WTC11 (cell line): ENCODE measurements at places on chromosomes 5 and 9. TPM values are rescaled to one million over a fixed set of nuclear protein-coding genes. Genes with fewer than 3 reads are reported as not detected.
A peak's percentile ranks its signal among the peaks of the same experiment; 100 is the strongest.

DNA sequence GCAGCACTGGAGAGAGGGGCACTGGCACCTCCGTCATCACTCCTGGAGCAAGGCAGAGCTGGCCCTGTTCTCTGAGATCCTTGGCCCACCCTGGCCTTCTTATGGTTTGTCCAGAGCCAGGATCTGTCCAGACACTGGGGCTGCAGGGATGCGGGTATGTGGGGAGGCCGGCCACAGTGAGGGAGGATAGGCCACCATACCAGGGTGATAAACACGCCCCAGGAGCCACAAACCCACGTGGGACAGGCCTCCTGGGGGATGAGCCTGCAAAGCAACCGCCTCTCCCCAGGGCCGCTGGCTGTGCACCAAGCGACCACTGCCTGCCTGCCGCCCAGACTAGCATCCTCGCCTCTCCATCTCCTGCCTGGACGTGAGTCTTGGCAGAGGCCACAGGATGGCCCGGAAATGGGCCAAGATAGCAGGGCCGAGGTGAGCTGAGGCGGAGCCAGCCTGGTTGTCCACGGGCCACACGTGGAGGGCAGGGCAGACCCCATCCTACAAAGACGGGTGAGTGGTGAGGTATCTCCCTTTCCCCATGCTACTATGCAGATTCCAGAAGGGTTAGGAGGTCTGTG lies 4.5 kb downstream of the OBP2A start:
- peaks cover 3% of the 10 kb centered on the region; the same call in 1 of the 2 replicates for H3K4me1 ChIP-seq
- H3K27me3 ChIP-seq, result no peaks in the 10 kb centered on the region
- no peaks in the 10 kb centered on the region for H3K36me3 ChIP-seq
- no peak overlapping the region for H3K4me3 ChIP-seq
- DNase-seq, result no peak
- no peak overlapping the region for H3K27ac ChIP-seq

DNA sequence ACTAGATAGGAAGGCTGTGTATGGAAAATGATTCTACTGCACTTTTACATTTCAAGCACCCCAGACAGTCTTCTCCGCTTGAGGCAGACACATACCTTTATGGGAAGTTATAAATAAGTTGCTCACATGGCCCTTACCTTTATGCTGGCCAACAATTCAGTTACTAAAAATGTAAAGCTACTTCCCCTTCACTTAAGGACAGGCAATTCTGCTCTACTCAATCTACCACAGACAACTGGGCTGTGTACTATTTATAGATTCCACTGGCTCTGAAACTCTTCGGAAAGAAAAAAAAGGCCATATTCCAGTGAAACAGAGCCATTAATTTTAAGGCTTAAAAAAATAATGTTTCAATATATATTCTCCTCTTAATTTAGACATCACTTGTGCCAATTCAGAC lies 59.4 kb downstream of the ELAVL2 start:
- H3K4me3 ChIP-seq, result no peak overlapping the region
- H3K36me3 ChIP-seq, result peaks cover 16% of the 10 kb centered on the region
- no peak overlapping the region for H3K27ac ChIP-seq
- DNase-seq, result no peak

DNA sequence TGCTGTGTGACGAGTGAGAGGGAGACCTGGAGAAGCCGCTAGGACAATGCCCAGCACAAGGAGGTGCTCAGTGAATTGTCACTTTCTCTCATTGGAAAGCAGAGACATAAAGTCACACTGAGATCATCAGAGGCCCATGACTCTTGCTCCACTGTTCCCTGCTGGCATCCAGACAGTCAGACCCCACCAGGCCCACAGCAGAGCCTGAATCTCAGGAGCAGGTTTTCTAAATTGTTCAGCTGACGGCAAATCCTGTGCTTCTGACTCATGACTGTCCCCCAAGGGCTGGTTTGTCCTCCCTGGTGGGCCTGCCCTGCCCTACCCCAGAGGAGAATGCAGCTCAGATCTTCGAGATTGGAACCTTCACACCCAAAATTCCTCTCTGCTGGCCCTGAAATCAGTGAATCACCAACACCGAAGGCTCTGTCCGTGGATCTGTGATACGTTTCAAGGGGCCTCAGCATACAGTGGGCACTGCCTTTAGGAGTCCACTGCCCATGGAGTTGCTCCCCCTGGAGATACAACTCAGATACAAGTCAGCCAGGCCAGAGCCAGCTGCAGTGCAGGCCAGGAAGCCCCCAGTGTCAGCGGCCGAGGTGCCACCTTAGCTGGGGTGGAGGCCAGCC lies 2.7 kb downstream of the PTGES start:
- no peaks in the 10 kb centered on the region for H3K27me3 ChIP-seq
- DNase-seq, result no peak
- peaks cover 15% of the 10 kb centered on the region for H3K4me1 ChIP-seq
- no peak overlapping the region for H3K27ac ChIP-seq

DNA sequence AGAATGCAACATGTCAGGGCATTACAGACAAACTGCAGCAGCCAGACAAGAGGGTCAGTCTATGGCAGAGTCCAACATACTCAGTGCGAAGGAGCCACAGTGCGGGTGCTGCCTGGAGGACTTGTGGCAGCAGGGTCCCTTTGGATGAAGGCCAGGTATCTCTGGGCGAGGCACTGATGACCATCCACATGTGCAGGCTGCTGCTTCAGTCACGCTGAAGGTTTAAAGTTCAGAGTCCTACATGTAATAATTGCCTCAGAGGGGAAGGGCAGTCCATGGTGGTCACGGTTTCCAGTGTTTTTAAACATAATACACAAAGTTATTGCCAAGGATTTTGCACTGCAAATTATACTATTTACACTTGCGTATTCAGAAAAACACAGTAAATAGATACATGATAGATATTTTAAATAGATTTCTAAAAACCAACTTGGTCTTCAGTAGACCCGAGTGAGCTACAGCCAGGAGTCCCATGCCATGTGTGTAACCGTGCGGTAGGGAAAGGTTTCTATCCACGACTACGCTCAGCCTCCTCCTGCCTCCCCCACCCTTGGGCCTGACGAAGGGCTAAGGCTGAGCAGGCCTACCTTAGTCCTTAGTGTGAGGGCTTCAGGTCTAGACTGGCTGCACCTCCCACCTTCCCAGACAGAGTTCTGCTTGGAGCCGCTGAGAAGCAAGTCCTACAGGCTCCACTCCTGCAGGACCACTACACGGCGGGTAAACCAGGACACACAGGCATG lies 76.2 kb downstream of the GPR21 start:
- H3K4me3 ChIP-seq, result no peak overlapping the region
- H3K27me3 ChIP-seq, result no peaks in the 10 kb centered on the region
- peaks cover 17% of the 10 kb centered on the region for H3K4me1 ChIP-seq
- H3K27ac ChIP-seq, result no peak overlapping the region; the same call in 1 of the 2 replicates
- DNase-seq, result no peak

DNA sequence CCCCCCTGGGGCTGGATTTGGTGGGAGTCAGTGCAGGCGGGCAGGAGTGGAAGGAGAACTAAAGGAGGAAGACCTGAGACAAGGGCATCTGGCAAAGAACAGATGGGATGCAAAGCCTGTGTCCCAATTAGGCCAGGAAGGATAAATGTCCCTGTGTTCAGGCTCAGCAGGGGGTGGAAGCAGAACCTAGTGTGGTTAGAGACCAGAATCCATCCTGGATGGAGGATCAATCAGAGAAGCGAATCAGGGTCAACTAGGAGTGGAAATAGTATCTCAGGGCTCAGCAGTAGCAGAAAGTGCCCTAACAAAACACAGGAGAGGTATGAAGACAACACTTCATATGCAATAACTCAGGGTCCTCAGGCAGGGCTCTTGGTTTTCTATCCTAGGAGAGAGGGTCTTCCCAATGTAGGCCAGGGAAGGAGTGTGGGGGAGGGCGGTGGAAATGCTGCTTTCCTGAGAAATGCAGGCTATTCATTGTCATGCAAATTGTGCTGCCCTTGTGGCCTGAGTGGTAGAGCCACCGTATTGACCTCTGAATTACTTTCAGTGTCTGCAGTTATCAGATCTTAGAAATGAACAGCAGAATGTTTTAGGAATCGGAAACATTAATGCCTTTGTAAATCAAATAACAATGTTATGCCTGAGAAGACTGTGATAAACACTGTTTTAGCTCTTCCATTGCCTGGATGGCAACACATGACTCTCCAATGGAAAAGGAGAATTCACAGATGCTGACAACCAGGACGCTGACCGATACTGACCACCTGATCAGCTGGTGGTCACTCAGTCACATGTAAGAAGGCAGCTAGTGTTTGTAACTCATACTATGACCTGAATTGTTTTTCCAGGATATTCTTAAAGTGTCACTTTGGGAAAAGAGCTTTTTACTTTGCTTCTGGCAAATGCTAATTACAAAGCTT lies 323.6 kb downstream of the SEMA5A start:
- peak; percentile 65 for DNase-seq
- H3K4me3 ChIP-seq, result peak overlapping the region; percentile 26
- peaks cover 26% of the 10 kb centered on the region for H3K4me1 ChIP-seq
- peaks cover 45% of the 10 kb centered on the region for H3K27me3 ChIP-seq
- peak overlapping the region; percentile 1; the same call in 1 of the 2 replicates for H3K27ac ChIP-seq
- peaks cover 15% of the 10 kb centered on the region; the same call in 1 of the 2 replicates for H3K36me3 ChIP-seq

- no peak for DNase-seq
- peaks cover 35% of the 10 kb centered on the region for H3K4me1 ChIP-seq
- no peaks in the 10 kb centered on the region for H3K36me3 ChIP-seq
- no peak overlapping the region for H3K4me3 ChIP-seq
These were observed 21.0 kb downstream of the PDCD1LG2 start for GRCh38 chr9:5531101-5531882.

The ZNF883 gene
- total RNA-seq, result 22.0 to 25.4 TPM (median 22.6 TPM) in 3 replicates
